Testis (tissue), 5 donors: ENCODE measurements at places on chromosomes 5 and 9.

- peak; percentile 65 for DNase-seq
Observed at GRCh38 chr9:36862206-36863145, 171.6 kb downstream of the PAX5 start.

DNA sequence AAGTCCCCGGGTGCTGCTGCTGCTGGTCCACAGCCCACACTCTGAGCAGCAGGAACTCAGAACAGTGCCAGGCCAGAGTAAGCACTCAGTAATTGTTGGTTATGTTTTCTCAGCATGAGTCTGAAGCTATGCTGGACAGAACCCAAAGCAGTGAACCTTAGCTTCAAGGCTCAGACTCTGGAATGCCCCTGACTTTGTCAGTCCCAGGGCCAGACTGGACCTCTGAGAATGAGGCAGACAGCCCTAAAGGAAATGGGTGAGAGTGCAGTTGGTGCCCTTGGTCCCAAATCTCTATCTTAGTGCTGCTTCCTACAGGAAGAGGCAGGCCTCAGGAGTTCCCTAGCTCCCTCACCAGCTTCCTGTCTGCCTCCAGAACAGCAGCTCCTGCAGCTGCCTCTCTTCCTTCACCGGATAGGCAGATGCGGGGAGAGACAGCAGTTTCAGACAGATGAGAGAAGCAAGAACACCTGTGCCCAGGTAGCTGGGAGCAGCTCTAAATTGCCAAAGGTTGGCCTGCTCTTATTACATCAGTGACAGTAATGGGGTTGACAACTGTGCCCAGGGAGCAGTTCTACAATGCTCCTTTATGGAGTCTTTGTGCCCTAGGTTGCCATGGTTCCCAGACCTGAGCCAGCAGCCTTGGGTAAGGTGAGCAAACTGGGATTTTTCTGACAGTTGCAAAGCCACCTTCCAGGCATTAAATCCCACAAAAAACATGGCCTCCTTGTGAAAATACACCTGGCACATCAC, 82.2 kb upstream of the CXCL14 start:
- no peak for DNase-seq

GRCh38 chr5:169251333-169252084, 49.4 kb downstream of the SLIT3 start:
- no peak for DNase-seq

DNA sequence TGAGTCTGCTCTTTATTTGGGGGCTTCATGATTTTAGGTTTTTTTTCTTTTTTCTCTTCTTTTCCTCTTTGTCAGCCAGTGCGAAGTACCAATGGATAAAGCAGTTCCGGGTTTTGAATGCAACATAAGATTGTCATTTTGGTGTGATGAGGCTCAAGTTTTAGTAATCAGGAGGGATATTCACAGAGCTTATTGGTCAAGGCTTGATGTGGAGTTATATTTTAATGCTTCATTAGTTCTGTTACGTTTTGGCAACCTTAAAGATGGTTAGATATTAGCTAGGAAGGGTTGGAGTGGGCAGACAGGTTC, 1.4 kb downstream of the PIK3R1 start:
- no peak for DNase-seq

DNA sequence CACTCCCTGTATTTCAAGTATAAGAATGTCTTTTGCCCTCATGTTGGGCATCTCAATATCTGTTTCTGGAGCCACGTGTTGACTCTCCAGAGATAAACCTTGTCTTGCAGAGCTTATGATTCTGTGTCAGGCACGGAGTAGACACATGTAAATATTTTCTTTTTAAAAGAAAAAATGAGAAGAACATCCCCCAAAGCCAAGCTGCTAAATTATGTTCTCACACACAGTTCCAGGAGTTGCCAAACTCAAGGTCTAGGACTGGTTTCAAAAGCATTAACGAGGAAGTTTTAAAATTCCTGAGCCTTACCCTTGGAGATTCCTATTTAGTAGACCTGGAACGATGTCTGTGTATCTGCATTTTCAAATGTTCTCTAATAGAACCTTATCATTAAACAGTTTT, 1228.3 kb upstream of the WWC1 start:
- no peak for DNase-seq

GRCh38 chr5:42005561-42006153, 80.6 kb downstream of the FBXO4 start:
- DNase-seq, result no peak

- DNase-seq, result peak; percentile 64
Observed at GRCh38 chr5:67815455-67816391, 399.8 kb upstream of the PIK3R1 start.

GRCh38 chr9:84296146-84296843, 44.3 kb downstream of the SLC28A3 start:
- no peak for DNase-seq

DNA sequence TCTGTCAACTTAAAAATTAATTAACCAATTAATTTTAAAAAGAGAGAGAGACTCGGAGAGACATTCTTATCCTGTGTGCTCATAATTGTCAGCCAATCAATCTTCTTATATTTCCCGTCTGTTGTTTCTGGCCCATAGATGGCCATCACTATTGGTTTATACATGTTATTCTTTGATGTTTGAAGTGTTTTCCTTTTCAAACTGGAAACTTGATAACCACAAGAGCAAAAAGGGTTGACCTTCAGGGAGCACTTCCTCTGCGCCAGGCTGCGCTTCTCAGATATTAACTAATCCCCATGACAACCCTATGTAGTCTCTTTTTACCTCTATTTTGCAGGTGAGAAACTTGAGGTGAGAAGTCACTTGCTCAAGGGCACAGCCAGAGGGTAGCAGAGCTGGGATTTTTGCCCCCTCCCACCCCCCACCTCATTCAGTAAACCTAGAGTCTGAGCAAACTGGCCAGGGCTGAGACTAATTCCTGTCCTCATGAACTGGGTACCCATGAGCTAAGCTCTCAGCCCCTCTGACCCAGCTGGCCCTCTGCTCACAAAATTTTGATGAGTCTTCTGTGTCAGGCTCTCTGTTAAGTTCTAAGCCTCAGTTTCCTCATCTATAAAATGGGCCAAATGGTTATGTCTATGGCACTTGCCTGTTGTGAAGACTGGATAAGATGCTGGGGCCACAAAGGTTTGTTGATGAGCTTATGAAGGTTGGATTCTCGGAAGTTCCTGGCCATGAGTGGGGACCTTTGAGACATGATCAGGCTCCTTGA, 86.0 kb upstream of the SH3PXD2B start:
- DNase-seq, result no peak

DNA sequence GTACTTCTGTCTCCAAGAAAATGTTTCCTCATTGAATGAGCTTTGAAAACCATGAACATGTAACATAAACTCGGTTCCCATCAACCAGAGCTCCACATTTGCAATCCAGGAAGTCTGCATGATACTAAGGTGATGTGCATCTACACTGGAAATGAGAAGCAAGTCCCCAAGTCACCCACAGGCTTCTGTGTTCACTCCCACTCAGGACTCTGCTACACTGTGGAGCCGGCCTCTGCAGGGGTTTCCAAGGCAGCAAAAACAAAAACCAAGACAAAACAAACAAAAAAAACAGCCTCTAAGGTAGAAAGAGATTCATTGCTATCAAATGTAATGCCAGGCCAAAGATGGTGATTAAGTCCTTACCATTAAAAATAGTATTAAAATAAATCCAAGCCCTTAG, 593.7 kb downstream of the IRX1 start:
- DNase-seq, result no peak

DNA sequence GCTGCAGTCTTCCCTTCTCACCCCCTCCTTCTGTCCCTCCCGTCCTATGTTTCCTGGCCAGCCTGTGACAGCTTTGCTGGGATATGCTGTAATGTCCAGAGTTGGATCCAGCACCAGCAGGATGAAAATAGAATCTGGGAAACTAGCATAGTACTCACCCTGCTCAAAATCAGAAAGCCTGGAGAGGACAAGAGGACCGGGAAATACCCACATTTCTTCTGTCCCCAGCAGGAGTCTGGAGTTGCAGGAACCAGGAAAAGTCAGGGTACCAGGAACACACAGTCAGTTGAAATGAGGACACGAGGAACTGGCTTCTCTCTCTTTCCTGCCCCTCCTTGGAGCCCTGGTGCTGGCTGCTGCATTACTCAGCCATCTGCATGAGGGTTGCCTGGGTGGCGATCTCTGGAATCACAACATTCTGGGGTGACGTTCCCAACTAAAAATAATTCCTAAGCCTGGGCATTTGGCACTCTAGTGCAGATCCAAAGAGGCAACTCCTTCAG, 59.6 kb upstream of the NFIL3 start:
- no peak for DNase-seq

DNA sequence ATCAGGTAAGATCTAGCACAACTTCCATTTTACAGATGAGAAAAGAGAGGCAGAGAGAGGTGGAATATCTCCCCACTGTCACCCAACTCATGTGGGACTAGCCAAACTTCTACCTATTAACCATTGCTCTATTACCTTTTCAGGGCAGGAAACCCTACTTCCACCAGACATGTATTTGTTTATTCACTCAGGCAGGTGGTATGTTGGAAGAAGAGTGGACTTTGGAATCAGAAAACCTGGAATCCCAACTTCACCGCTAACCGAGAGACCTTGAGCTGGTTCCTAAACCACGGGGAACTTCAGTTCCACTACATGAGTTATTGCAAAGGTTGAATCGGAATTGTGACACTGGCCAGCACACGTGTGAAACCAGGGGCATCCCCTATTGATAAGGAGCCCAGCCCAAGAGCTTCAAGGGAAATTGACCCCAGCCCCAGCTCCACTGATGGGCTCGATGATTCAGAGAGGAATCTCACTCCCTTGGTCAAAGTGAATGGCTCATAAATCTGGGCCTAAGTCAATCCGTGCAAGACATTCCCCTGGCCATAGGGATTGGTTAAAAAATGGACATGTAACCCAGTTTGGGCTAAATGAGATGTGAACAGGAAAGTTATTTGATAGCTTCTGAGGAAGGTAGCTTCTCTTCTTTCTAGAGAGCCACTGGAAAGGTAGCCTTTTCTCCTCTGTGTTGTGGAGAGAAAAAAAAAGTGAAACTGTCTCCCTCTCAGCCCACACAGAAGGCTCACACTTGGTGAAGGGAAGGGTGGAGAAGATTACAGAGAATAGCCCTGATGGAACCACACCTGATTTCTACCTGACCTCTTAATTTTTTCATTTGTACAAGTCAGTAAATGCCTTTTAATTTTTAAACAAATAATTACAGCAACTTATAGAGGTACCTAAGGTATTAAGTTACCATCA, 5.5 kb upstream of the GLIS3 start:
- no peak for DNase-seq

GRCh38 chr9:16594787-16595186, 275.7 kb downstream of the BNC2 start:
- DNase-seq, result no peak

- no peak for DNase-seq
Observed at GRCh38 chr5:157528036-157528632, 47.4 kb downstream of the ADAM19 start.

GRCh38 chr9:83424831-83425230, 113.4 kb downstream of the FRMD3 start:
- DNase-seq, result no peak

GRCh38 chr5:179497636-179498340, 52.6 kb upstream of the RUFY1 start:
- no peak for DNase-seq

DNA sequence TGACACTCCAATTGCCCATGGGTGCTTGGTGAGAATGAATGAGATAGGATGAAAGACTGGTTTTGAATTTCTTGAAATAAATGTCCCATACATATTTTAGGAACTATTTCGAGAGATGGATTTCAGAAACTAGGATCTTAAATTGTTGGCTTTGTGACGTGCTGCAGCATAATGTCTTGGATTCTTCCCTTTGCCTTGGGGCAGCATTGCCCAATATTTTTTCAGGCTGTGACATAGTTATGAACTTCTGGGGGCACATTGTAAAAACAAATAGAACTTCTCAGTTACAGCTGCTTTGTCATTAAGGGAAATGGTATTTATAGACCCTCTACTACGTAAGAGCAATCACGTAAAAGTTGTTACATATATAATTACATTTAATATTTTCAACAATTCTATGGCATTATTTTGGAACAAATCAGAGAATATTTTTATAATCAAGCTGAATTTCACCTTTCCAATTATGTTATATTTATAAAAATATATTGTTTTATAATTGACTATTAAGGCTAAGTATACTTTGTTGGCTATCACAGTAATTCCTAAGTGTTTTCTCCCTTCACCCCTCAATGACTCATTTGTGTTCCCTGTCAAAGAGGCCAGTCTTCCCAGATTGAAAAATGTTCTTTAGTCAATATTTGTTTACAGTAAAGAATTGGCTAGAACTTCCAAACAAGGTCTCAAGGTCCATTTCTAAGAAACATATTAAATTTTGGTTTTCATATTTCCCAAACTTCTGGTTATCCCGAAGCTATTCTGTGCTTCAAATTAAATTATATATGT, 1388.3 kb upstream of the ACO1 start:
- no peak for DNase-seq

DNA sequence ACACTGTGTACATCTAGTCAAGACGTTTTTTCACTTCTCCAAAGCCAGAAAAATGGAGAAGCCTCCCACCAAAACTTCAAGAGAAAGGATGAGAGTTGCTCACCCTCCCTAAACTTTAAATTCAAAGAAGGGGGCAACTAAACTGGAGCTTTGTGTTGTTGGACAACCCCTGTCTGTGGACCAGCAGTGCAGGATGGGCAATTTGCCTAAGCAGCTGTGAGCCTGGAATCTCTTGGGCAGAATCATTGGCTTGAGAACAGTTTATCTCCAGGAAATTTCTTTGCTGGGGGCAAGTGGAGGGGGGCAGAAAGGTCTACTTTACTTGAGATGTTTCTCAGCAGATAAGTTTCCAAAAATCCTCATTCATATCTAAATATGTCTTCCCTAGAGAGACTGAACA, 151.8 kb downstream of the MUSK start:
- no peak for DNase-seq

- peak; percentile 19 for DNase-seq
Observed at GRCh38 chr5:57889558-57889957, 406.9 kb upstream of the ACTBL2 start.

GRCh38 chr9:114240647-114241558, 82.0 kb upstream of the ORM1 start:
- no peak for DNase-seq

- no peak for DNase-seq
Observed at GRCh38 chr5:39208471-39208870, 10.9 kb downstream of the FYB1 start.

- DNase-seq, result no peak
Observed at GRCh38 chr5:87394411-87395165, 18.1 kb downstream of the CCNH start.

DNA sequence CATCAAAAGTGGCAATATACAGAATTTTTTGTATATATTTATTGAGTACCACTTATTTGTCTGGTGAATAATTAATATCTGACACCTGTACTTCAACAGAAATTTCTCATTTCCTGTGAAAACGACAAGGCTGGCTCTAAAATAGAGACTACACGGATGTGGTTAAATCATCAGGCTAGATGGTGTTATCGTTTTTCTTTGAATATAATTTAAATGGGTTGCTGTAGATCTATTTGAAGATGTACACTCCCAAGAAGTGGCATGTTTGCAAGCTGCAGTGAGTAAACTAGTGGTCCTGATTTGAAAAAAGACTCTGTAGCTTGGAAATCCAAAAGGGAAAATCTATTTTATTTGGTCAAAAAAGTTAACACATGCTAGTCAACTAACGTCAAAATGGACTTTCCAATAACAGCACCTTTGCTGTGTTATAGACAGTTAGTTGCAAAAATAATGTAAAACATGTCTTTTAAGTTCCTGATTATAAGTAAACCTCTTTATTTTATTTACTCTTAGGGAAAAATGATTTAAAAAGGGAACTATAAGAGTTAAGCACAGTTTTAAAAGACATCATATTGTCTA, 13.8 kb downstream of the ST8SIA4 start:
- no peak for DNase-seq
